ENCODE measurements at places on chromosomes 5 and 9. TPM values are rescaled to one million over a fixed set of nuclear protein-coding genes. Genes with fewer than 3 reads are reported as not detected.

DNA sequence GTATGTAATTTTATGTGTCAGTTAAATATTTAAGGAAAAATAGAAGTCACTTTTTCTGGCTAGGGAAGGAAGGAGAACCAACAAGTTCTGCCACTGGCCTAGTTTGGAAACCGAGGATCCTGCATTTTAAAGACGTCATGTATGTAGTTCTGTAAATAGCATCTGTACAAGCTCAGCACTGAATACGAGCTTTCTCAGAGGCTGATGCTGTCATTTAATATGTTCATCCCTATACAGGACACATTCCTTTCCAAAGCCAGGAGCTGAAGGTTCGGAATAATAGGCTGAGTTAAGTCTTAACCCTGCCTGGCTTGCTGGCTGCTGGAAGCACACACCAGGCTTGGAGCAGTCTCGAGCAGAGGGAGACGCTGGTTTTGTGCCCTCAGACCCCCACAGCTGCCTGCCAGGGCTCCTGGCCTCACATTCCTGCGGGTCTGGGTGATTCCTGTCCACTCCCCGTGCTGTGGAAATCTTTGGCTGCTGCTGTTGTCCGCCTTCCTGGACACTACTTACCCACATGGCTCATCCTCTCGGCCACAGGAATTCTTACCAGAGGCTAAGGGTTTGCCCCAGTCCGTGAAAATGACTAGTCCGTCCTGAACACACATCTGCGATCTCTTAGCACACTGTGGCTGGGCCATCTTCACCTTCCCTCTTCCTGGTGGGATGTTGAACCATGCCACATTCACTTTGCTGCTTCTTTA lies 36.6 kb downstream of the SLC46A2 start:
- DNase-seq, result no peak

DNA sequence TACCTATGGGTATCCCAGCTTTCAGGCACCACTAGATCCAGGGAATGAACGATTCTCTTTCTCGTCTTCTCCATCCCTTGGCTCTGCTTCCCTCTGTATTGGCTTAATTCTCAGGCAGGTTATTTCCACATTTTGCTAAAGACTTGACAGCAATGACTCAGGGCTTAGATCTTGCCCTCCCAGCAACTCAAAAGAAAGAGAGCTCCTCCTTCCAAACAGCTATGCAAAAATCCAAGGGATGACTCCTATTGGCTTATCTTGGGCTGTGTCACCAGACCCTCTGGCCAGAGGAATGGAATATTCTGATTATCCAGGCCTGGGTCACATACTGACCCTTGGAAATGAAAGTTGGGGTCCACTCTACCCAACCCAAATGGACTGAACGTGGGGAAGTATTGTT lies 270.2 kb downstream of the NTRK2 start:
- no peak for DNase-seq

- no peak for DNase-seq
These were observed 16.9 kb upstream of the ZNF366 start for GRCh38 chr5:72523960-72524582.

DNA sequence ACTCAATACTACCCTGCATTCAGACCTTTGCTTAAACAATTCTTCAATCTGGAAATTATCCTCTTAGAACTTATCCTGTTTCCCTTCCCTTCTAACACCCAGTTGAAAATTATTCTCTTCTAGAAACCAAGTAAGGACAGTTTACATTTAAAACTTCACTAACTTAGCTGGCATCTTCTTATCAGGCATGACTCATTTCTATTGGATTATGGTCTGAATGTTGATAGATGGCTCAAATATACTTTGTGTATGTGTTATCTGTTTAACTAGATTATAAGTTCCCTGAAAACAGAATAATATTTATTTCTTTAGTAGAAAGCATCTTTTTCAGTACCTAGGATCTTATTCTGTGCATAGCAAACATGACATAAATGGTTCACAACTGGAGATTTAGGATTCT lies 161.9 kb downstream of the PPP2R2B start:
- no peak for DNase-seq

DNA sequence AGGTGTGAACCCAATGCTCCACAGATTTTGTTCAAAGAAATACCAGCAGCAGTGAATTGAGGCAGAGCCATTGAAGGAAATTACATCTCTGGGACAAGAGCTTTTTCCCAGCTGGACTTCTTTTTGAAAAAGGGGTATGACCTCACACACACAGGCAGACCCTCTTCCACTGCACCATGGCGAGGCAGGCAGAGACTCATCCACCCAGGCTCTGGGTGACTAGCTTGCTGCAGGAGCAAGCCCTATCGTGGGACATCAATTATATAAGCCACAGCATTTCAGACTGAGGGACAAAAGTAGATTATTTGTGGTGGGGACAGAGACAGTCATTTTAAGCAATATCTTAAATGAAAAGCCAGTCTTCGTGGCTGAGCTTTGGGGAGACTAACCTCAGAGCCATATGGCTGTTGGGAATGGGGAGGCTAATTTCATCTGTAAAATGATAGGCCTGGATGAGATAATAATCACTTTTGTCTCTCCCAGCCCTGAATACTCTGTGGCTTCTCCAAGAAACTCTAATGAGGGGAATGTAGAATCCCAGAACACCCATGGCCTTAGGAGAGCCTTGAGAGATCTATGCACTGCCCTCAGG lies 113.1 kb upstream of the TNC start:
- DNase-seq, result no peak

DNA sequence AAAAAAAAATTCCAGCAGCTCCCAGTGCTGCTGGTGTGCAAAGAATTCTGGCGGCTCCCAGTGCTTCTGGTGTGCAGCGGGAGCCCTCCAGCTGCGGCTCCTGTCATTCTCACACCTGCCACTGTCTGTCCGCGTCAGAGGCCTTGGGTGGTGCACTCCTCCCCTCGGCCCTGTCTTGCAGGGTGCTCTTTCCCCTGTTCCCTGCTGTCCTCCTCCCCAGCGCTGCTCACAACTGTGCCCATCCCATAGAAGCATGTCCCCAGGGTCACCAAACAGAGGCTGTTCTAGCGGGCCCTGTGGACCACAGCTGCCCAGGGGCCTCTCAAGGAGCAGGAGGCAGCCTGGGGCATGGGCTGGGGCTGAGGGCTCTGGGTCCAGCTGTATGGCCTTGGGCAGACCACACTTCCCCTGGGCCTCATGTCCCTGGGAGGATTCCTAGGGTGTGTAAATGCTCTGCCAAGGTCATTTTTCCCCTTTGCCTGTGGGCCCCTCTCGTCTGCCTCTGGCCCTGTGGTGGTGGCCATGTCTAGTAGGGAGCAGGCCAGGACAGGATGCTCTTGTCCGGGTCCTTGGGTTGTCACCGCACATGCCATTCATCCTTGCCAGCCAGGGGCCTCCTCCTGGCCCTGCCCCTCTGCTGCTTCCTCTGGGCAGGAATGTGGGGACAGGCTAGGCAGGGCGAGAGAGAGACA lies 68.2 kb downstream of the PHF2 start:
- no peak for DNase-seq

DNA sequence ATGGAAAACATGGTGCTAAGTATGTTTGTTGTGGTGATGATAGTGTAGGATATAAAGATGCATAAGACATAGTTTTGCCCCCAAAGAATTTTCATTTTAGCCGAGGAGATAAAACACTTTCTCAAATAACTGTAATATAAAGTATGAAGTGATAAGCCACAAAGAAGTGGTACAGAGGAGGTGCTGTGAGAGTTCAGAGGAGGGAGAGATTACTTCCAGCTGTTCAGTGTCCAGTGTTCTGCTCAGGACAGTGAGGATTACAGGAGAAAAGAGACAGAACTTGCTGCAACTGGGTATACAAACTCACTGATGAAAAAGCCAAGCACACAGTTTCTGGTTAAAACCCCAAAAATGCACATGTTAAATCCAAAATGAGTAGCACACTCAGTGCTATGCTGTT lies 309.3 kb downstream of the KIAA0825 start:
- DNase-seq, result no peak

DNA sequence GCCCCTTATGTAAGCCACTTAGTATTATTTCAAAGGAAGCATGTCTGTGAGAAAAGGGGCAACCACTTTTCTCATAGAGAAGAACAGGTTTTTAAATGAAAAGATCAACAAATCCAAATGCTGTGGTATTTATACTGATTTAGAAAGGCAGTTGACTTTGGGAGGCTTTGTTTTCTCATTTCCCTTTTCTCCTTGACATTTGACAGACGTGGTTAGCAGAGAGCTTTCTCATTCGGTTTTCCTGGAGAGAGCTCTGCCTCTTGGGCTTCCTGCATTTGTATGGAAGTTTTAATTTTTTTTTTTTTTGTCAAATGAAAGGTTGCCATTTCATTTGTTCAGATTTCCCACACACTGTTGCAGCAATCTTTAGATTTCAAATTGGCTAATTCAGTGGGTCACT lies 62.5 kb downstream of the EXOSC2 start:
- no peak for DNase-seq

GRCh38 chr9:116234081-116234480 lies 80.5 kb downstream of the PAPPA start:
- no peak for DNase-seq

DNA sequence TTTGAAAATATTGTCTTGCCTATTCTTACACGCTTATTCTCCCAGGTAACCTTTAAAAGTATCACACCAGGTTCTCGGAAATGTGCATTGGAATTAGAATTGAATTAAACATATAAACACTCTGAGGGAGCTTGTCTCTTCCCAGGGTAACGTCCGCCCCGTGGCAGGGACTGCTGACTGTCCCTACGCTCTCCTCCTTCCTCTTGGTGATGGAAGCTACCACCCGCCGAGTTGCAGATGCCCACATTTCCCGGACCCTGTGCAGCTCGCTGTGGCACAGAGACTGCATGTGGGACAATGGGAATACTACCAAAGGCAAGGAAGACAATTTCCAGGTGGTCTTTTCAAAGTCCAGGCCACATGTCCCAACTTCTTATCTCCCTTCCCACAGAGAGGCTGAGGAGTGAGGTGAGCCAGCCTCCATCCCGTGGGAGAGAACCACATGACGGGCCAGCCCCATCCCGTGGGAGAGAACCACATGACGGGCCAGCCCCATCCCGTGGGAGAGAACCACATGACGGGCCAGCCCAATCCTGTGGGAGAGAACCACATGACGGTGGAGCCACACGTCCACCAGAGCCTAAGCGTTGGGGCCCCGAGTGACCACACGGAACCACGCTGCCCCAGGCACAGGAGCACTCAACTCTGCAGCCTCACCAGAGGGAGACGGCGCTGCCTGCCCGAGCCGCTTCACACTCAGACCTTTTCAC lies 249.4 kb upstream of the IRX1 start:
- no peak for DNase-seq

GRCh38 chr9:109249615-109250014 lies 71.2 kb downstream of the EPB41L4B start:
- DNase-seq, result no peak

DNA sequence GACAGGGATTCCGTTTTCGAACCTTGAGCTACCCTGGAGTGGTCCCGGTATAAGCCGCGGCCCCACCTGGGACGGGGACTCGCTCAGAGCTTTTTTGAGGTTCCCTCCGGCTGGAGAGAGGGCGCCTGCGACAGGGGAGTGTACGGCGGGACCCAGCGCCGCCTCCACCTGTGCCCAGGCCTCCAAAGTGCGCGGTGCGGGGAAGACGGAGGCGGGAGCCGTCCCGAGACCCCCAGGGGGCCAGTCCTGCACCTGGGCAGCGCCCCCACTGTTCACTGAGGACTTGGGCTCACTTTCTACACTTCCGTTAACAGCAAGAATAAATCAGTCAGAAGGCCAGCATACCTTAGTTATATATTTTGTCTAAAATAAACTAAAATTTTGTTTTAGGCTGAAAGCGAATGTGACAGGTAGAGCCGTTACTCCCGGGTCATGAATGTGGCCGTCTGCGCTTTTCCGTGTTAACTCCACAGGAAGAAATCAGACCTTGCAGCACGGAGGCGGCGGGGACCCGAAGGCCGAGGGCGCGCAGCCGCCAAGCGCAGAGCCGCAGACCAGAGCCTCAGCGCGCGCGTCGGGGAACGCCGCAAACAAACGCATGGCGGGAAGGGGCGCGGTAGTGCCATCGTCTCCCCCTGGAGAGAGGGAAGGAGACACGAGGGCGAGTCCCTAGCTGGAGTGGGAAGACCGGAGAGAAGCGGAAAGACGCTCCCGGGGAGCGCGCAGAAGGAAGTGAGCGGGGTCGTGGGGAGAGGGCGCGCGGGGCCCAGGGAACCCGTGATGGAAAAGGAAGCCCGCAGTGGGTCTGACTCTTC lies 14.1 kb downstream of the TRIM7 start:
- peak; percentile 72 for DNase-seq

DNA sequence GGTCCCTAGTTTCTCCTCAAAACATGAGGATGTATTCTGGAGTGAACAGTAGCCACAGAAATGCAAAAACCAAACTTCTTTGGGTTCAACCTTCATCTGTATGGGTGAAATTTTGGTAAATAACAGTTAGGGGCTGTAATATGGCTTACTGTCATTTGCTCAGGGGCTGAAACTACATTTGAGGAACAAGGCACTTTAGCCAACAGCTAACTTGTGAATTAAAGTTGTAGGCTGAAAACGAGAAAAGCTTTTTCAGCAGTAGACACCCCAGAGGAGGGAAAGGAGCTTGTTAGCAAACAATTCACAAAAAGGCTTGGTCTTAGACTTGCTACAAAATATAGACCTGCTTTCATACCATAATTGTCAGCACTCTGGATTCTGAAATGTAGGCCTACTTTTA lies 6.6 kb downstream of the TMEM171 start:
- no peak for DNase-seq

DNA sequence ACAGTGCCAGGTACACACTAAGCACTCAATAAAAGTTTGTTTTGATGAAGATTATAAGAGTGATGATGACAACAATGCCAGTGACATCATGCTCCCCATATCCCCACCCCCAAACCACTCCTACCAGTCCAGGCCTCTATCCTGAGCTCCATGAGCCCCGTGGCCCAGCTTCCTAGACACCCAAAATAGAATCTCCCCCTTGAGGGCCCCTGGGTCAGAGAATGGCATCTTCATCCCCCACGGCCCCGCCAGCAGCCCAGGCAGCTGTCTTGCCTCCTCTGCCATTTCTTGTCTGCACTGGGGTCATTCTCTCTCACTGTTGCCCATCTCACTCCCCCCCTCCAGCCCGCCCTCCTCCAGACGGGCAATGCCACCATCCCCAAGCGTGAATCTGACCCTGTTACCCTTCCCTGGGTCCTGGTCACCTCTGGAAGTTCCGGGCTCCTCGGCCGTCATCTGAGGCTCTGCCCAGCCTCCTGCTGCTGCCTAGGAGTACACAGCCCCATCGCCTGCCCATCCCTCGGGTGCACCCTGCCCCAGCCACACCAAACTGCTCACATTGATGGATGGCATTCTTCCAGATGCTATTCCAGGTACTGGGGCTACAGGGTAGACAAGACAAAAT lies 76.8 kb upstream of the LMX1B start:
- DNase-seq, result no peak

The CCNJL gene
- 0.25 TPM for total RNA-seq

The NFIL3 gene
- total RNA-seq, result 19.3 TPM

The AGXT2 gene
- total RNA-seq, result 55.0 TPM

The ADAM19 gene
- total RNA-seq, result 5.3 TPM

Data from right lobe of liver (tissue), 6 donors.